Right ventricle myocardium inferior (tissue), 1 donor: ENCODE measurements at places on chromosomes 12 and 14. TPM values are rescaled to one million over a fixed set of nuclear protein-coding genes. Genes with fewer than 3 reads are reported as not detected.

DNA sequence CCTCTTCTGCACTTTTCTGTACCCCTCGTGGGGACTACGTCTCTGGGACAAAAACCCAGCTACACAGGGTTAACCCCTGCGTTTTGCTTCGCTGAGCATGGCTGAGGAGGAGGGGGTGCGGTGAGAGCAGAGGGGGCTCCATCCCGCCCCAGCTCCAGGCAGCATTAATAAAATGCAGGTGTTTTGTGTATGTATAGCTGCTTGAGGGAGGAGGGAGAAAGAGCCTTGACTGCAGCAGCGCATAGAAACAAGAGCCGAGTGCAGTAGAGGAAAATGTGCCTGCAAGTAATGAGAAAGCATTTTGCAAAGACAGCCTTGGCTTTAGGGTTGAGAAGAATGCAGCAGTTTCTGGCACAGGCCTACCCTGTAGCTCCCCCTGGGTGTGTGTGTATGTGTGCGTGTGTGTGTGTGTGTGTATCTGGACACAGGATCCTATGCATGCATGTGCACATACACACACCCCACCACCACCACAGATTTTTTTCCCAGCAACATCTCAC, 103.9 kb downstream of the ZFP36L1 start:
- DNase-seq: no peak

The OR4N2 gene
- total RNA-seq: not detected

DNA sequence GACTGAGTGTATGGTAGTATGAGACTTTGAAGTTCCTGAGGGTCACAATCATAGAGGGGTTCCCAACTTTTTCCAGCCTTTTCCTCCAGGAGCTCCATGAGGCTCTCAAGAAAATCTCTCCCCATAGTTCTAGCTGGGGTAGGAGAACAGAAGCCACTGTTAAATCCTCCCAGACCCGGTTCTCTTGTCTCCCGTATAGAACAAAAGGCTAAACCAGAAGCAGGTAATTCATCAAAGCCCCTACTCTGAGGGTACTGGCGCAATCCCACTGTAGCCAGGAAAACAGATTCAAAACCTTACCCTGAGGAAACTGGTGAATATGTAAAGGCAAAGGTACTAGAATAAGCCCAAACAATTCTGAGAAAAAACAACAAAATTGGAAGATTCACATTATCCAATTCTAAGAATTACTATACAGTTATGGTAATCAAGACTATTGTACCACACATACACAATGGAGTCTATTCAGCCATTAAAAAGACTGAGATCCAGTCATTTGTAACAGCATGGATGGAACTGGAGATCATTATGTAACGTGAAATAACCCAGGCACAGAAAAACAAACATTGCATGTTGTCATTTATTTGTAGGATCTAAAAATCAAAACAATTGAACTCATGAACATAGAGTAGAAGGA, 20.5 kb downstream of the OR8S1 start:
- DNase-seq: no peak

GRCh38 chr12:6891646-6892001, 13.0 kb upstream of the LRRC23 start:
- no peak for DNase-seq

The CMTM5 gene
- total RNA-seq: 0.92 TPM

The B4GALNT1 gene
- total RNA-seq: 7.3 TPM

DNA sequence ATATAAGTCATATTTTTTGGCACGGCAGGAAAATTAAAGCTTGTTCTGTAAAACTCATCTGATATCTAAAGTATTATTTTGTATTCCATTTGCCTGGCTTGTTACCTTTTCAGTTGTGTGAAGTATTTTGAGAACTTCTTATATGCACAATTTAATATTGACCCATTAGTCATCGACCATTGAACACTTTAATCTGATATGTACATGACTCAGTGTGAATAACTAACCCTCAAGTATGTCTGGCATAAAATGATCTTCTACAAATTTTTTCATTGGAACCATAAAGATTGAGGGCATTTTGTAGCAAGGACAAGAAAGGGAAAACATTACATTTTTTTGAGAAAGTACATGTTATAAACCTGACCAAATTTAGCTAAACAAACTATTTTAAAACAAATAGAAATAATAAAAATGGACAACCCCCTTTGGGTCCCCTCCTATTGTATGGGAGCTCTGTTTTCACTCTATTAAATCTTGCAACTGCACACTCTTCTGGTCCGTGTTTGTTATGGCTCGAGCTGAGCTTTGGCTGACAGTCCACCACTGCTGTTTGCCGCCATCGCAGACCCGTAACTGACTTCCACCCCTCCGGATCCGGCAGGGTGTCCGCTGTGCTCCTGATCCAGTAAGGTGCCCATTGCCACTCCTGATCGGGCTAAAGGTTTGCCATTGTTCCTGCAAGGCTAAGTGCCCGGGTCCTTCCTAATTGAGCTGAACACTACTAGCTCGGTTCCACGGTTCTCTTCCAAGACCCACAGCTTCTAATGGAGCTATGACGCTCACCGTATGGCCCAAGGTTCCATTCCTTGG, 118.8 kb downstream of the SLC6A15 start:
- peak; percentile 48 for DNase-seq

The KRT8 gene
- total RNA-seq: 117 TPM

- DNase-seq: no peak
Measured at GRCh38 chr12:70543444-70543843, 93.8 kb downstream of the PTPRB start.

The SYCP3 gene
- not detected for total RNA-seq

GRCh38 chr14:24321212-24321975, 10.1 kb downstream of the LTB4R start:
- DNase-seq: no peak

DNA sequence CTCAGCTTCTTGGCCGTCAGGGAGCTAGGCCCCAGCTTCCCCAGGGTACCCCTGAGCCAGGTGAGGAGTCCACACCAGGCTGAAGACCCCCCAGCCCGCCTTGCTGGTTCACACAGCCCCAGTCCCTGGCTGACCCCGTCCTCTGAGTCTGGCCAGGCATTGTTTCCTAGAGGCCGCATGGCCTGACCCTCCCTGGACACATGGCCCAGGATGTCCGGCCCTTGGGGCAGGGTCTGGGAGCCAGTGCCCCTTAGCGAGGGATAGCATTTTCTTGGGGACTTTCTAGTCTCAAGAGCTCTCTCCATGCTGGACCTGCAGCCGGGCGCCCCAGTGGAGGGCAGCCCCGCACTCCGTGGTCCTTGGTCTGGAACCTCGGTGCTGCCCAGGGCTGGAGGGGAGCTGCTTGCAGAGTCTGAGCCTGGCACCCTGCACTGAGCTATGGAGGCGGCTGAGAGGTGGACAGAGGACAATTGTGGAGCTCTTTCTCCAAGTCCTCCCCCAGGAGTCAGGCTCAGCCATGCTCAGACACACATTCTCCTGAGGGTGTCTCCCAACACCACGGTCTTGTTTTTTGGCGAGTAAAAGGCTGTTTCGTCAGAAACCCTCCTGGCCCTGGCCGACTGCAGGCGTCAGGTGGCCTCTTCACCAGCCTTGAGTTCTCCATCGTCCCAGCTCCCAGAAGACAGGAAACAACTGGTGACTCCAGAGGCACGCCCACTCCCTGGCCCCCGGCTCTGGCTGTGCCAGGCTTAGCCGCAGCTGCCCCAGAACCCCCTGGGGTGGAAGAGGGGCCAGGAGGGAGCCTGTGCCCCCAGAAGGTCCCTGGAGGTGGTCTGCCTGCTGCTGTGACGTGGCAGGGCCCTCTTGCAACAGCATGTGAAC, 17.6 kb upstream of the CRIP2 start:
- DNase-seq: peak; percentile 60

DNA sequence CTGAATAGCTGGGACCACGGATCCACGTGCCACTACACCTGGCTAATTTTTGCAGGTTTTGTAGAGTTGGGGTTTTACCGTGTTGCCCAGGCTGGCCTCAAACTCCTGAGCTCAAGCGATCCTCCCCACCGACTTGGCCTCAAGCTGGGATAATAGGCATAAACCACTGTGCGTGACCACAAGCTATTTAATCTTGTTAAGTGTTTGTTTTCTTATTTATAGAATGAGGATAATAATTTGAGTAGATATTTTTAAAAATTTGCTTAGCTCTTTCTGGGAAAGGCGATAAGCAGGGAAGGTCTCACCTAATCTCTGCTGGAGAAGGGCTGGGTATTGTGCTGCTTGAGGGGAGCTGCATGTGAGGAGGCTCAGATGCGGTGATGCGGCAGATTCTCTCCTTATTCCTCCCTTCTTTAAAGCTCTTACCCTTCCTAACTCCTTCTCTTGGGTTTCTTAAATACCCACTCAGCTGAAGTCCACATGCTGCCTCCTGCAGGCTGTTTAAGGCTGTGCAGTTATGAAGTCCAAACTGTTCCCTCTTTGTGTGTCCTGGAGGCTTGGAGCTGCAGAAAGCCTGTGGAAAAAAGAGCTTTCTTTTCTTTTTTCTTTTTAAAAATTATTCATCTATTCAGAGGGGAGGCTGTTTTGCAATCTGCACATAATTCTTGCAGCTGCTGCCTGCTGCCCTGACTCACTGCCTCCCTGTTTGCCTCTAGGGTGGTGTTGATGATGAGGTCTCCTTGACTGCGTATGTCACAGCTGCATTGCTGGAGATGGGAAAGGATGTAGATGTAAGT, 37.9 kb downstream of the A2ML1 start:
- no peak for DNase-seq
